ENCODE measurements at places on chromosomes 7 and 10.

- peak; percentile 46 for DNase-seq
Observed at GRCh38 chr7:51102828-51103227, 213.8 kb downstream of the COBL start.

DNA sequence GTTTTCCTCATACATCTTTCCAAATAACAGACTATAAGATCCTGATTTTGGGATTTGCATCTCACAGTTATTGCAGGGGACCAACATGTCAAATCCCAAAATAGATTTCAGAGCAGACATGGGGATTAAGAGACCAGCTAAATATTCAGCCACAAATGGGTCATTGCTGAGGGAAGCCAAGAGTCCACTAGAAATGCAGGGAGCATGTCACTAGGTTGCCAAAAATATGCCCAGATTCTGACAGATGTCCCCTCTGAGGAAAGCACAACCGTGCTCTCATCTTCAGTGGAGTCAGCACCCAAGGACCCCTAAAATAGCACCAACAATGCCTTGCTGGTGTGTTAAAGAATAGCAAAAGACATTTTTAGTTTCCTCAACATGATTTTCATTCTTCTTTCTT lies 56.2 kb upstream of the AGK start:
- DNase-seq, result no peak

DNA sequence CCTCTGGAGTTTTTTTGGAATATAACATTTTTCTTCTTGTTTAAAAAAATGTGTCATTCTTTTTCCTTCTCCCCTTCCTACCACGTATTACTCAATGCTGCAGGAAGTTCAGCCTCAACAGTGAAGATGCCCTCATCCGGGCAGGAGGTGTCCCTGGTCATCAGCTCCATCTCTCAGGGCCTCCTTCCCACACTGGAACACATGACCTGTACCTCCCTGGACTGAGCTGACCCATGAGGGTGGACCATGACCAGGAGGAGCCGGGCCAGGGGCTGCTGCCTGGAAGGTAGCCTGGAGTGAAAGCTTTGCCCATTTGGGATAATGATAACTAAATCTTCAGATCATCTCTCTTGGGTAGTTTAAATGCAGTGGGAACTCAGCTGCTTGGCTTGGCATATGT lies 316.5 kb upstream of the ZMIZ1 start:
- no peak for DNase-seq

DNA sequence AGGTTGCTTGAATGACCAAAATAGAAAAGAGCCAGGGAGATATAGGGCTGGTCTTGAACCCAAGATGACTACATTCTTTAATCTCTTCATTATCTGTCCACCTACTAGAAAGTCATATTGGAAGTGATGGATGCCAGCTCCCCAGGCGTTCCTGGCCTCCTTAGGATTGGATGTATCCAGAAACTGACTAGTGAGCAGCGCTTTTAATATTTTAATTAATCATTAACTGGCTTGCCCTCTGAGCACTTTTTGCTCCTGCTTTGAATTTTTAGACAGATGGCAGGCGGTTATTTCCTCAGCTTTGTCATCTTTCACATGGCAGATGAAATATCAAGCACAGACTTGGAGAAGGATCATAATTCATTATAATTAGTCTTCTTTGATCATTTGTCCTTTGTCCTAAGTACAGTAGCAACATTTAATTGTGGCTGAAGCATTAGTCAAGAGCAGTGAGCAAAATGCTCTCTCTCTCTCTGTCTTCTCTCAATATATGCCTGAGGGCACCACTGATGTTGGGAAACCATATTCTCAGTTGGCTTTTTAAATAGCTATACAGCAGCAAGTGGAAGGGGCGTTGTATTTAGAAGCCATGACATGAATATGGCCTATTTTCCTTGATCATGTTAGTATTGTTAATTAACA lies 588.0 kb downstream of the NRG3 start:
- DNase-seq, result no peak

GRCh38 chr7:42690794-42691639 lies 220.9 kb downstream of the C7orf25 start:
- DNase-seq, result peak; percentile 72

GRCh38 chr7:131231381-131232220 lies 96.1 kb upstream of the MKLN1 start:
- peak; percentile 47 for DNase-seq

- DNase-seq, result no peak
Observed at GRCh38 chr10:99521765-99522469, 10.8 kb upstream of the NKX2-3 start.

DNA sequence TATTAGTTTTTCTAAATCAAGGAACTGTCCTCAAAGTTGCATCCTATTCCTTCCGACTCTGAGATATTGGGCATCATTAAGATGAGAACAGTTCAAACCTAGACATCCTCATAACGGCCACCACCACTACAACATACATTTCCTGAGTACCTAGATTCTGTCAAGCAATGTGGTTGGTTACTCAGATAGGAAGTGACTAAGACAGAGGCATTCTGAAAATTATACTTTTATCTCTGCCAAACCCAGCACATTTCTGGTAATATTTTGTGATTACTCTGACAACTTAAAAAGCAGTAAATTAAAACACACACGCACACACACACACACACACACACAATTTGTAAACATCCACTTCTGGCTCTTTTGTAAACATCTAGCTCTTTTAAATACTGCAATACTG lies 291.2 kb upstream of the MEOX2 start:
- peak; percentile 26 for DNase-seq

Measured in Daoy (cell line).